NCI-H2029 (cell line): ENCODE measurements at places on chromosomes 7 and 10.

GRCh38 chr10:22648547-22648961 is 65.8 kb downstream of the PIP4K2A start:
- DNase-seq: no peak

GRCh38 chr10:31157123-31158010 is 125.7 kb upstream of the ZNF438 start:
- peak; percentile 79 for DNase-seq

- DNase-seq: no peak
Measured at GRCh38 chr10:176677-177076, 41.4 kb downstream of the ZMYND11 start.

DNA sequence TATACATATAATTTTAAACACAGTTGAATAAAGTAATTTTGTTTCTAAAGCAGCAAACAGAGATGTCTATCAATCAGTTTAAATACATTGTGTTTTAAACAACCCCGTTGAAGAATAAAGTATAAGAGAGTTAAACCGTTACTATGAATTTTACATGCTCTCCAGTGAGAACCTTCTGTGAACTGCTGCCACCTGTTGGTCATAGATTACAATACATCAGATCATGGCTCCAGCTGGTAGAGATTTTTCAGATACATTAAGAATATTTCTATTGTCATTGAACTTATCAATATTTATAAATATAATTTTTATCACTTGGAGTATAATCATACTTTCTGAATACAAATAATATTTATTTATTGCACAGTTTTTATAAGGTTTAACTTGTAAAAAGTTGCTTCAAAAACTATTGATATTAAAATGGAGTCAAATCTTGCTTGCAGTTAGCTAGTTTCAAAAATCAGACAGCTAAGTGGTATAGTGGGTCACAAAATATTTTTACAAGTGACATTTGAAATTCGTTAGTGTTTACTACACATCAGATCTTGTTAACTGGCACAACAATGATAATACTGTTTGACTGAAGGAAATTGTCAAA is 561.2 kb upstream of the PHF14 start:
- peak; percentile 5 for DNase-seq
